CD8-positive, alpha-beta memory T cell (primary cell): ENCODE measurements at places on chromosomes 3 and 15.

DNA sequence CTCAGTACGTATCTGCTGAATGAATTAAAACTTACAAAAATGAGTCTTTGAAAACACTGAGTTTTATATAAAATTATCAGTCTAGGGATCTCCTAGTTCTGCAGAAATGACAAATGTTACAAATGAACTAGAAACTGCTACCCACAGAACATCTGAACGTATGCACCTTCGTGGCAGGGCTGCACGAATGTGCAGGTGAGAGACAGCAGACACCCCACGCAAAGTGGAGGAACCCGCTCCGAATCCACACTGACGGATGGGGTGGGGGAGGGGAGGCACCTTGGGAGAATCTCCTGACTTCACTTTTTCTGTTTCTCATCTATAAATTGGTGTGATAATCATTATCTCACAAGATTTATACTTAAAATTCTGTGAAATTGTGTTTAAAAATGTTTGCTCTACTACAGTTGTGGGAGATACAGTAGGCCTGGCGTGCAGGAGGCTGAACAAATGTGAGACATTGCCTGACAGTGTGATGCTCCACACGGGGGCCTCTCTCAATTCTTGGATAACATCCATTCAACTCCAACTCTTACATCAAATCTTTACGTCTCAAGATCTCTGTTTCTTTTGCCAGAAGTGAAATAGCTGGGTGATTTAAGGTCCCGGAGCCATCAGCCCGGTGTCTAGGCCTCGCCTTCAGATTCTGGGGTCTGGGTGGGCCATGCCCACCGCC lies 86.9 kb downstream of the ATP10A start:
- H3K27me3 ChIP-seq: no peaks in the 10 kb centered on the region
- H3K4me3 ChIP-seq: no peak overlapping the region
- peaks cover 8% of the 10 kb centered on the region for H3K36me3 ChIP-seq
- no peak overlapping the region for H3K27ac ChIP-seq
- DNase-seq: no peak

GRCh38 chr3:52723935-52724334 lies 18.0 kb downstream of the SPCS1 start:
- H3K4me1 ChIP-seq: peaks cover 23% of the 10 kb centered on the region
- no peak overlapping the region for H3K27ac ChIP-seq
- H3K4me3 ChIP-seq: no peak overlapping the region
- no peaks in the 10 kb centered on the region for H3K27me3 ChIP-seq
- no peak for DNase-seq

- H3K4me1 ChIP-seq: no peaks in the 10 kb centered on the region
- no peak overlapping the region for H3K27ac ChIP-seq
- H3K27me3 ChIP-seq: no peaks in the 10 kb centered on the region
- no peaks in the 10 kb centered on the region for H3K36me3 ChIP-seq
Measured at GRCh38 chr3:278300-279064, 81.9 kb downstream of the CHL1 start.

DNA sequence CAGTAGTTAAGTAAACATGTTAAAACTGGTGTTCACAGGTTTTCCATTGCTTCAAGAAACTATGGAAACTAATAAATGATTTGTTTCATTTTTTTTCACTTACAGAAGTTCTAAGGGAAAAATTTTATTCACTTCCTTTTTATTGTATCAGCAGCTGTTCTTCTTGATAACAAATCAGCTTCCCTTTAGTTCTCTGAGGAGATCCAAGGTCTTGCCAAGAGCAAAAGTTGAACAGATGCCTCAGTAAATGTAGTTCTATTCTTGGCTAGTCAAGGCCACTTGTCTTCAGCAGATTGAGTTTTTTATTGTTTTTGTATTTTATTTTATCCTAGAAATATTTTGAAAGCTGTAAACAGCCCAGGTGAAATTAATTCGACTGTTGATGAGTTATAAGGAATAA lies 41.8 kb downstream of the KCNH8 start:
- no peaks in the 10 kb centered on the region for H3K27me3 ChIP-seq
- H3K4me3 ChIP-seq: no peak overlapping the region
- H3K4me1 ChIP-seq: no peaks in the 10 kb centered on the region
- DNase-seq: no peak
- no peak overlapping the region for H3K27ac ChIP-seq

- H3K4me1 ChIP-seq: no peaks in the 10 kb centered on the region
- no peak overlapping the region for H3K4me3 ChIP-seq
- H3K36me3 ChIP-seq: no peaks in the 10 kb centered on the region
- no peak overlapping the region for H3K27ac ChIP-seq
- H3K27me3 ChIP-seq: no peaks in the 10 kb centered on the region
- no peak for DNase-seq
Measured at GRCh38 chr3:166283840-166284239, 446.6 kb upstream of the BCHE start.
